ENCODE measurements at places on chromosomes 5 and 9.

DNA sequence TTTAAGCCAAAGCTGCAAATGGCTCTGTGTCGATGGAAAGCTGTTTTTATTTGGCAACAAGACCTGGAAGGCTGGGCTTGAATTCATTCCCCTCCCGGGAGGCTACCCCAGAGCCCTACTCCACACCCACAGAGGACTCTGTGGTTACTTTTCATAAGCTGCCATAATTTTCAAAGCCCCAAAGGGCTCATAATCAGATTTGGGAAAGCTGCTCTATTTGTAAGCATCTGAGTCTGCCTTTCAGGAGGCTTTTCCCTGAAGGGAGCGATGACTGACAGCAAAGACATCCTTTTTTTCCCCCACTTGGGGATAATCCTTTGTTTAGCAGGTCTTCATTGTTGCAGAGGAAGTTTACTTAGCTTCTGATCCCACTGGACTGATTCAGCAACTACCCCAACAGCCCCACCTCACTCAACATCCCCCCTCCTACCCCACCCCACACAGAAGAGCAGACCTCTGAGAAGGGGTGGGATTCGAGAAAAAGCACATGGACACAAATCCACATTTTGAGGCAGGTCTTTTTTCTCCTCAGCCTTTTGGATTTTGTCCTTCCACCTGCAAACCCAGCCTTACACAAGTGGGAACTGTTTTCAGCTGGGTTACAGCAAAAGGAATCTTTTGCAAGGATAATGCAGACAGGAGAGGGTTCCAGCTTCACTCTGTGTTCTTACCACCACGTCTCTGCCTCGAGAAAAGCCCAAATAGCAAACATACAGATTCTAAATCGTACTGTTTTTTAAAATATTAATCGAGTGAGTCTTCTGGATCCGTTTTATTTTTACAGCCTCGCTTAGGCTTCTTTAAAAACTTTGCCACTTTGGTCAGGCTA, 244.4 kb upstream of the TUT7 start:
- no peak for DNase-seq

- DNase-seq, result no peak
Measured at GRCh38 chr5:33059081-33059480, 348.0 kb downstream of the NPR3 start.

DNA sequence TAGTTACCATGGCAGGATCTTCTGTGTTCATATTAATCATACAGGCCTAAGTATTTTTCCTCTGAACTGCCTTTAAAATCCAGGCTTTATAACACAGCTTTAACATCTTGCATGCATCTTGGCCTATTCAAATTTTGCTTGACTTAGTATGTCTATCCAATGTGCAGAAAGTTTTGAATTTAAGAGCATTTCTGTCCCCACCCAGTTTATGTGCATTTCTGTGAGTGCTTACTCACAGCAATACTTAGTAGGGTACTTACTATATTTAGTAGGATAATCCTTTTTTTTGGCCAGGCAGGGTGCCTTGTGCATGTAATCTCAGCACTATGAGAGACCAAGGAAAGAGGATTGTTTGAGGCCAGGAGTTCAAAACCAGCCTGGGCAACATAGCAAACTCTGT, 18.0 kb downstream of the UHRF2 start:
- DNase-seq, result no peak

- no peak for DNase-seq
Measured at GRCh38 chr5:179729727-179730126, 2.9 kb upstream of the MAML1 start.

DNA sequence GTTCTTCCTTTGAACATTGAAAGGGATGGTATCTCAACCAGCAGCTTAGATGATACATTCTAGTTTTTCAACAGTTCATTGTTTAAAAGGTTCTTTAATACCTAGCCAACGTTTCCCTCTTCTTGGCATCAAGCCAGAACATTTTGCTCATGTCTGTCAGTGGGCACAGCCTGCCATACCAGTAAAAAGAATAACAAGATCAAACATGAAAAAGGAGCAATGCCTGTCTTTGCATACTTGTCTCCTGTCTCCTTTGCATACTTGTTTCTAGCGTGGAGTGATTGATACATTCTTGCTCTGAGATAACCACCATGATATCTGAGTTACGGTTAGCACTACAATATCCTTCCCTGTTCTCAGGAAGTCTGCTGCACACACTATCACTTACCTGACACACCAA, 248.6 kb upstream of the DAPK1 start:
- no peak for DNase-seq

GRCh38 chr5:151671950-151672349, 14.8 kb downstream of the SPARC start:
- no peak for DNase-seq

- no peak for DNase-seq
Measured at GRCh38 chr5:159415301-159415937, 85.1 kb upstream of the IL12B start.

GRCh38 chr5:57576317-57576716, 93.7 kb upstream of the ACTBL2 start:
- no peak for DNase-seq

DNA sequence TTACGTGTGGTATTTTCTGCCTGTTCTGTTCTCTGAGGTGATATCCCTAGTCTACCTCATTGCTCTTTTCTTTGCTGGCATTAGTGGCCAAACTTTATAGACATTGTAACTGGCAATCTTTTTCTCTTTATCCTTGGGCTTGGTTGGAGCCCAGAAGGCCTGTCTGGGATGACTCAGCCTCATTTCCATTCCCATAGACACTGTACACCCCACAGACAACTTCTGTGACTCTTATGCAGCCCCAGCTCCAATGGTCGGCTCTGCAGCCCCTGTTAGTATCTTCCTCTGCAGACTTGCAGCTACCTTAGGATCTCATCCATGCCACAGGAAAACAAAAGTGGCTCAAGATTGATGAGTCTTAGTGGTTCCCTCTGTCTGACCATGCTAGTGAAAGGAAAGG, 79.8 kb downstream of the CFAP95 start:
- no peak for DNase-seq

GRCh38 chr5:61082516-61083280, 79.6 kb downstream of the SMIM15 start:
- no peak for DNase-seq
